Umbilical cord (tissue), 2 donors: ENCODE measurements at places on chromosomes 12 and 14.

DNA sequence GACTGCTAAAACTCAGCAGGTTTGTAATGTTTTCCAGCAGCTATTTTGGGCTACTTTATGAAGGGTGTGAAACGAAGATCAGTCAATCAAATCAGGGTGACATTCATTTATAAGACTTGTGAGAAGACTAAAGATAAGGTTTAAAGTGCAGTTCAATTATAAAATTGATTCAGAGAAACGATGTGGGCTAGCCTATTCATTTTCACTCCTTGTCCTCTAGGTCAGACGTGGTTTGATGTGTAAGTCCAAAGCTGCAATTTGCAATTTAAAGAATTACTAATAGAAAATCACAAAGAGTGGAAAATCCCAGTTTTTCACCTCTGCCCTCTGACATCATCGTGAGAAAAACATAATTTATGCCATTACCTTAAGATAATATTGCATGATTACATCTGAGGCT is 243.5 kb upstream of the NOVA1 start:
- DNase-seq = no peak

- DNase-seq = no peak
Observed at GRCh38 chr14:35929186-35929585, 103.0 kb downstream of the BRMS1L start.

GRCh38 chr14:59349258-59349701 is 115.9 kb downstream of the GPR135 start:
- peak; percentile 75 for DNase-seq

GRCh38 chr12:84741692-84742091 is 170.9 kb downstream of the SLC6A15 start:
- DNase-seq = peak; percentile 94

GRCh38 chr12:26768611-26769603 is 64.1 kb downstream of the ITPR2 start:
- no peak for DNase-seq

- no peak for DNase-seq
Observed at GRCh38 chr14:90514015-90514398, 117.2 kb downstream of the CALM1 start.

GRCh38 chr12:15701631-15702156 is 87.5 kb downstream of the EPS8 start:
- DNase-seq = peak; percentile 84

DNA sequence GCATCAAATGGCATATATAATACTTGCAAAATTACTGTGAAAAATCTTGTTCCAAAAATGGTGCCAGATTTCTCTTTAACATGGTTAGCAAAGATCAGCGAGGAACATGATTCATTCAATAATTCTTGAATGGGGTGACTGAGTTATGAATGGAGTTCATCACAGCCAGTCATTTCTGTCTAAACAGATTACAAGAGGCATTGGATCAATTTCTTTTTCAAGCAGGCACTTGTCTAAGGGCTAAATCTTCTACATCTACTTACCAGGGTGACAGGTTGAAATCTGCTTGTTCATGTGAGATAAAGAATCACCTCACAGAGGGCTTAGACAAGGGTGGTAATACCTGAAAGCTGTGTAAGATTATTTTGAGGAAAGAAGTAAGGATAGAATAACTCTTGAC is 247.7 kb downstream of the ATP23 start:
- DNase-seq = no peak

DNA sequence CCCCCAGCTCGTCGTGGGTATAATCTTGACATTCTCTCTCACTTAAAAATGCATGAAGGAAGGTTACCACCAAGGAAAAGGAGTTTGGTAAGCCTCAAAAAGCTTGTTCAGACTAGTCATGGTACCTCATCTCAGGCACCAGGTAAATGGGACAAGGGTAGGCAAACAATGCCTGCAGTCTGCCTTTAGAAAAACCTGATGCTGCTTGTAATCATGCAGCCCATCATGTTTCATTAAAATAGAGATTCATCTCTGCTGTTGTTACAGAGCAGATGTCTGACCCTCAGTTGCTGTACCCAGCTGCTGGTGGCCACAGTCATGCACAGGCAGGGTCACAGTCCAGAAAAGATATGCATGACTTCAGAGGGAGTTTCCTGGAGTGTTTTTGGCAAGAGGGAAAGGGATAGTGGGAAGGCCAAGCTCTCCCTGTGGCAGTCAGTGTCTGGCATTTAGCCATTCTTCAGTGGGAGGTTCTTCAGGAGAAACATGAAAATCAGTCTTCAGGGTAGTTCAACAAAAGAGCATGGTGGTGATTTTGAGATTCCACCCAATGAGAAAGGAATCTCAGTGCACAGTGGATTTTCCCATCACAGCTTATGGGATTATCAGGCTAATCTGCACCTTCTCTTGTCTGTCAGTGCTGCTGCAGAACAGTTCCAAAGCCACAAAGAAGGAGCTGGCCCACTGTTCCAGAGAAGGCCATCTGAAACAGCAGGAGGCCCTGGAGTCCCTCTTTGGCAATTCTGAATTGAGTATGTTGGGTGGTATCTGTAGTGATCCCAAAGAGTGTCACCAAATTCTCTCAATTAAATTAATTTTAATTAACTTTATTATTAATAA is 202.7 kb upstream of the FRMD6 start:
- peak; percentile 24 for DNase-seq

GRCh38 chr12:83821967-83822366 is 1090.6 kb downstream of the SLC6A15 start:
- DNase-seq = no peak

DNA sequence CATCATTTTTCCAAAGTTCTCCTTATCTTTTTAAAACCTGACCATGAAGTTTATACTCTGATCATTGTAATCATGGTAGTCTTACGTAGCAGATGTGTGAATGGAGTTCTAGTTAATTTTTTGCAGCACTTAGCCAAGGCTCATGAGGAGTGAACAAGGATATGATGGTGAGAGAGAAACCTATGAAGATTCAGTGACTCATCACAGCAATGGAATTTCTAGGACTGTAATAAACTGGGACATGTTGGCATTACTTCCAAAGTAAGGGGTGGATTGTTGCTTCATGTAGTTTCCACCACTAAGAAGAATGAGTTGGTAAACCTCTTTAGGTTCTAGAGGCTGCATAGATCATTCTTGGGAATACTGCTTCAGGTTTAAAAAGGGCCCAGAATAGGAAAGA is 102.7 kb downstream of the LRRIQ1 start:
- no peak for DNase-seq

- DNase-seq = no peak
Observed at GRCh38 chr12:93089805-93090569, 160.9 kb upstream of the EEA1 start.

DNA sequence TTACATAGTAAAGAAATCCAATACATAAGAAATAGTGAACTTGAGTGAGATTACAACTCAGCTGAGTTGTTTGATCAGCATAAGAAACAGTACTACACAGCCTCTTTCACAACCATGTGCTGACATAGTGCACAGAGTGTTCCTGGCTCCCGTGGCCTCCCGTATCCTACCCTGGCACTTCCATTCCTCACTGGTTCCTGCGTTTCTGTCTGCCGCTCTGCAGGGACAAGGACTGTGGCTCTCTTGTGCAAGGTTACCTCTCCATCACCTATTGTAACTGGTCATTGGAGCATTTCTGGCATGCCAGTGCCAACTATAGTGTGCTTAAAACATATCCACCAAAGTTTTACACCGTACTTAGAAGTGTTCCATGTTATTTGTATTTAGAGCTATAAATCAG is 46.3 kb upstream of the PCED1B start:
- no peak for DNase-seq

- no peak for DNase-seq
Observed at GRCh38 chr14:101113835-101114725, 210.6 kb upstream of the RTL1 start.

DNA sequence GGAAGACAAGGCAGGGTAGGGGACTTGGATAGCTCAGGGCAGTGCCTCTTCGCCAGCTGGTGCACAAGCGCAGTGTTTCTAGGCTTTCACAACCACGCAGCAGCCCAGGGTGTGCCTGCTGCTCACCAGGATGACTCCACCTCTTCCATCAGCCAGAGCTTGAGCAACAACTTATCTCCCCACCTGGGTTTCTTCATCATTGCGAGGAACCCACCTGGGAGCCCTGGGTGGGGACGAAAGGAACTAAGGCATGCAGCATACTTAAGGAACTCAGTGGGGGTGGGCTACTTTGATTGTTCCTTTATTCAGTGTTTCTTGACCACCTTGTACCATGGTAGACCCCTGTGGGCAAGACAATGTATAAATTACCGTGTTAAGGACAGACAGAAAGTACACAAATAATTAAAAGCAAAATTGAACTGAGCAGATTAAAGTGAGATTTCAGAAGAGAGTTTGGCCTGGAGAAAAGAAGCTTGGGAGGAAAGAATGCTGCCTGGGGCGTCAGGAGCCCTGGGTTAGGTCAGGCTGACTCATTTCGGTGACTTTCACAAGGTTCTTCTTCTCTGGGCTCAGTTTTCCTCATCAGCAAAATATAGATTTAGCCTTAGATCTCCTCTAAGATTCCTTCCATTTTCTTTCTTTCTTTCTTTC is 22.9 kb downstream of the KRT18 start:
- DNase-seq = peak; percentile 72

DNA sequence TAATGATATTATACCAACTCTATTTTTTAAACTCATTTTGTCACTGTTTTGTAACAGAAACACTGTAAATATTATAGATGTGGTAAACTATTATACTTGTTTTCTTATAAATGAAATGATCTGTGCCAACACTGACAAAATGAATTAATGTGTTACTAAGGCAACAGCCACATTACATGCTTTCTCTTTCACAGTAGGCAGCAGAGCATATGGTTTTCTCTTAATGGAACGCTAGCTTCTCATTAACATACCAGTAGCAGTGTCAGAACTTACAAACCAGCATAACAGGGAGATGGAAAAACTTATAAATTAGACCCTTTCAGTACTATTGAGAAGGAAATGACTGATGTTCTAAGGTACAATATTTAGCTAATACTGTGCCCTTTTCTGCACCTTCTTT is 398.8 kb downstream of the PRKD1 start:
- DNase-seq = no peak

DNA sequence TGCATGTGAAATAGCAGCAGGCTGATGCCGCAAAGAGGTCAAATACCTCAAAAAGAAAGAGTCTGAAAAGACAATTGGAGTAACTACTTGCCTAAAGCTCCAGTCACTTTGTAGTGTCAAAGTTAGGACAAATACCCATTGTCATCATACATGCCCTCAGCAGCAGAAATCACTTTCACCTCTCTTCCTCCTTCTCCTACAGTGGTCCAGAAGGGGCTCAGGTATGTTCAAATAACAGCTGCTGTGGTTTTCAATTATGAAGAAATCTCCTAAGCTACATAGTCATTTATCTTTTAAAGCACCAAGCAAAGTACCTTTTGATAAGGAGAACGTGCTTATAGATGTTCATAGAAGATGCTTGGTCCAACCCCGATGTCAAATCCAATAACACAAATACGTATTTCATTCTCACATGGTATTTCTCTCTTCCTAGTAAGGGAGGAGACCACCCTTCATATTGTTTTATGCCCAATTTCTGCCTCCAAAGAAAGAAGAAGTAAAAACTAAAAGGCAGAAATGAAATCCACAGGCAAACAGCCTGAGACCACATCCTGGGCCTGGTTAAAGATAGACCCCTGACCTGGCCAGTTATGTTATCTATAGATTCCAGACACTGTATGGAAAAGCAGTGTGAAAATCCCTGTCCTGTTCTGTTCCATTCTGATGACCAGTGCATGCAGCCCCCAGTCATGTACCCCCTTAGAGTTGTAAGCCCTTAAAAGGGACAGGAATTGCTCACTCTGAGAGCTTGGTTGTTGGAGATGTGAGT is 23.7 kb downstream of the GYS2 start:
- DNase-seq = no peak

DNA sequence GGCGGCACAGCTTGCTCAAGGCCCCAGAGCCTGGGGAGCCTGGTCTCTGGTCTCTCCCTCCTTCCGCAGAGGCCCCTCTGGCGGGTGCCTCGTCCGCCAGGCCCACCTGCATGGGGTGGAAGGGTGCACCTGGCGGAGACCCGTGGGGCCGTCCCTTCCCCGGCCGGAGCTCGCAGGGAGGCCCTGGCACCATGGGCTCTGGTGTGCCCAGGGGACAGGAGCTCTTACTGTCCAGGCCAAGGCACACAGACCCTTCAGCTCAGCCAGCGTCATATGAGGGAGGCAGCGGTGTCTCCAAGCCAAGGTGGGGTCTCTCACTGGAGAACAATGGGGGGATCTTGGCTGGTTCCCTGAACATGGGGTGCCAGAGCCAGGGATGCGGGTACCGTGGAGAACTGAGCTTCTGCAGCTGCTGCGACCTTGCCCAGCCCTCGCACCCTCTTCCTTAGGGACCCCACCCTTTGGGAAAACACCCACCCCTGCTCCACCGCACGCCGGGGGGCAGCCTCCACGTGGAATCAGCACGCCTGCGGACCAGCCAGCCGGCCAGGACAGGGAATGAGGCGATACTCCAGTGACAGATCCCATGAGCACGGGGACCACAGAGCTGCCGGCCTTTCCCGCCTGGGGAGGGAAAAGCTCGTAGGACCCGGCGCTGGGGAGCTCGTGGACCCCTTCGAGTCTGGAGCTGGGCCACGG is 25.7 kb upstream of the GALNT9 start:
- no peak for DNase-seq

- no peak for DNase-seq
Observed at GRCh38 chr12:90816353-90817089, 138.5 kb downstream of the CCER1 start.

GRCh38 chr12:94531196-94531720 is 71.6 kb upstream of the CEP83 start:
- DNase-seq = no peak
